NB4 (cell line): ENCODE measurements at places on chromosomes 2 and 18.

DNA sequence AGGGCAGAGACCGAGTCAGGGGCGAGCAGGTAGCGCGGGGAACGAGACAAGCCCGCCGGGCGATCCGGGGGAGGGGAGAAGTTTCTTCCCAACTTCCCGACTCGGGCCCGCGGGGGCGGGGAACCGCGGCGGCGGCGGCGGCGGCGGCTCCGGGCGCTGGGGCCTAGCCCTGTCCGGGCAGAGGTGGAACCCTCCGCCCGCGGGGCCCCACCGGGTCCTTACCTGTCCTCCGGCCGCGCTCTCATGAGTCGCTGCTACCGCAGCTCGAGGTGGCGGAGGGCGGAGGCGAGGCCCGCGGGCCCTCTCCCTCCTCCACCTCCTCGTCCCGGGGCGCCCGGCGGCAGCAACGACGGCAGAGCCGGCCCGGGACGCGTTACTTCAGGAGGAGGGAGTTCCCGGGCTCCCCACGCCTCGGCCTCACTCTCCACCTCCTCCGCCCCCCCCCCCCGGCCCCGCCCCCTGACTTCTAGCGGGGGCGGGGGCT is at the start of gene YES1:
YES1 (minus strand) TSS at position 351 of the 484 bp plus-strand sequence. CDS start 55,415 bp downstream, outside the sequence.
- no peak for DNase-seq

DNA sequence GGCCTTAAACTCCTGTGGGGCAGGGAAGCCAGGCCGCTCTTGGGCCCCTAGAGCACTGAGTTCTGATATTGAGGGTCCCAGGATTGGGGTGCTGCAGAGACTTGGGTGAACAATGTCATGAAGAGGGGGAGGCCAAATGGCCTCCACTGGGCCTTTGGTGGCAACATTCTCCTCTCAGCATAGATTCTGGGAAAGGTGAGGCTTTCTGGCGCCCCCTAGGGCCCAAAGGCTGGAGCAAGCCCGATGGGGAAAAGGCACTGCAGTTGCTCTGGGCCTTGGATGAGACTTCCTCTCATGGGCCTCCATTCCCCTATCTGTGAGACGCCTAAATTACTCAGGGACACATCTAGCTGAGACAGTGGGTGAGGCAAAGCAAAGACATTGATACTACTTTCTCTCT is 84.8 kb downstream of the ACAA2 start:
- DNase-seq: peak; percentile 57

- DNase-seq: no peak
These were observed 307.5 kb upstream of the REG3G start for GRCh38 chr2:78718024-78718423.

GRCh38 chr2:29106256-29106655 is 9.0 kb upstream of the CLIP4 start:
- no peak for DNase-seq

- DNase-seq: no peak
These were observed 5.6 kb downstream of the PDCD1 start for GRCh38 chr2:241852981-241853631.

DNA sequence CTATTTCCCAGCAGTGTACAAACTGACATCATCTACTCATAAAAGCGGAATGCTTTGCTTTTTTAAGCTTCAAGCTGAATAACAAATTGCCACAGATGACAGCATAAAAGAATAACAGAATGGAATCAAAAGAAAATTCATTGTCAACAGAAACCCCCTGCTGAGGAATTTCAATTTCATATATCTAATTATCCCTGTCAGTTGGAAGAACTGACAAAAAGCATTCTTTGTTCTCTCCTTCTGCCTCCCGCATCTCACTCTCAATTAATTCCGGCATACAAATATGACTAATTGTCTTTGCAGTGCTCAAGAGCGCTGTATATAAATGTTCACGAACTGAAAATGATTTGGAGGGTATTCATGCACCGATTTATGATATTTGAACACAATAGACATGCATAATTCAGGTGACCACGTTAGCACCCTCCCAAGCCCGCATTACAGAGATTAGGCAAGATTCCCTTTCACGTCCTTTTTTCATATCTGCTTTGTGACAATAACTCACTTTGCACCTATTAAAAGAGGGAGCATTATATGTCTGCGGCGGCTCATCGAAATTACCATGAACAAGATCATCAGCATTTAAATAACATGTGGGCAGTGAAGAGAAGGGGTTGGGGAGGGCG is 277.7 kb upstream of the SALL3 start:
- no peak for DNase-seq

DNA sequence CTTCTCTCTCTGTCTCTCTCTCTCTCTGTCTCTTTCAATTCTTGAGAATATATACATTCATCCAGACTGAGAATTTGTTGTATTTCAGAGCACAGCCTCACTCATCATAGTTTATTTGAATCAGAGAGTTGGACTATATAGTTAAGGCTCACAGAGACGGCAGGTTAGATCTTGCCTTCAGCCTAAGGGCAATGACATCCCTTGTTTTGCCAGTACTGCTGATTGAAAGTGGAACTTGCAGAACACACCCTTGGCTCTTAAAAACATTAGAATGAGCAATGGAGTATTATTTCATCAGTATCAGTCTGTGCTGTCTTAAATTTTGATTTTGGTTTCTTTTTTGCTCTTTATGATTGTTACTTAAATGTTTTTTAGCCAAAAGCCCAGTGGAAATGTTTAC is 62.0 kb upstream of the DSG1 start:
- no peak for DNase-seq

- DNase-seq: no peak
These were observed 88.9 kb upstream of the RGPD4 start for GRCh38 chr2:107737756-107738155.

- peak; percentile 12 for DNase-seq
These were observed 69.1 kb downstream of the TACR1 start for GRCh38 chr2:75130171-75130570.

- DNase-seq: peak; percentile 58
These were observed 14.9 kb upstream of the CNNM3 start for GRCh38 chr2:96801005-96801785.

GRCh38 chr18:41630232-41630886 is 324.7 kb upstream of the PIK3C3 start:
- no peak for DNase-seq

- no peak for DNase-seq
These were observed 115.1 kb downstream of the CDH20 start for GRCh38 chr18:61448316-61448715.

- DNase-seq: no peak
These were observed 54.1 kb upstream of the NCK2 start for GRCh38 chr2:105690566-105690965.

DNA sequence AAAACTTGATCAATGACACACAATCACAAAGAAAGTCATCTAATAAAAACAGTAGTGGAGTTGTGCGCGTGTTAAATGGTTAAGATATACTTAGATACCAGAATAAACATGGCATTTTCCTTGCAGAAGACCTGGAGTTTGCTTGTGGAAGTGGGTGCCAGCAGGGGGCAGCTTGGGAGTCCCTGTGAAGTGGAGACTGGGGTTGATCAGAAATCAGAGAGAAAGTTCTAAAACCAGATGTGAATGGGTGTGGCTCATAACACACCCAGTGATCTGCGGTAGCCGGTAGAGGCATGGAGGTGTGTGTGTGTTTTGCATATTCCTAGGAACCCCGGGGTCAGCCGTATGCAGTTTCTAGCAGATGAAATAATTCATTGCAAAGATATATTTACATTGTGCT is 300.1 kb upstream of the TRIB2 start:
- peak; percentile 68 for DNase-seq

- no peak for DNase-seq
These were observed 72.8 kb upstream of the TMEFF2 start for GRCh38 chr2:192267484-192267883.

DNA sequence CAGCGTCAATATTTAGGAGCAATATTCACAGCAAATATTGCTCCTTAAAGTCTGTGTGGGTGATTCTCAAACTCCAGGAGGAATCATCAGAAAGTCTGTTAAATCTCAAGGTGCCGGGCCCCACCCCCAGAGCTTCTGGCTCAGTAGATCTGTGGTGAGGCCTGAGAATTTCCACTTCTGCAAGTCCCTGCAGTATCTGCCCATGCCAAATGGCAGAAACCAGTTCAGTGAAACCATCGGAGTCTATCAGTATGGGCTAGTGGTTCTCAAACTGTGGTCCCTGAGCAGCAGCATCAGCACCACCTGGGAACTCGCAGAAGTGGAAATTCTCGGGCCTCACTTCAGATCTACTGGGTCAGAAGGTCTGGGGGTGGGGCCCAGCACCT is 202.9 kb downstream of the SLC4A3 start:
- no peak for DNase-seq

- DNase-seq: no peak
These were observed 110.5 kb upstream of the ID2 start for GRCh38 chr2:8571301-8571791.

DNA sequence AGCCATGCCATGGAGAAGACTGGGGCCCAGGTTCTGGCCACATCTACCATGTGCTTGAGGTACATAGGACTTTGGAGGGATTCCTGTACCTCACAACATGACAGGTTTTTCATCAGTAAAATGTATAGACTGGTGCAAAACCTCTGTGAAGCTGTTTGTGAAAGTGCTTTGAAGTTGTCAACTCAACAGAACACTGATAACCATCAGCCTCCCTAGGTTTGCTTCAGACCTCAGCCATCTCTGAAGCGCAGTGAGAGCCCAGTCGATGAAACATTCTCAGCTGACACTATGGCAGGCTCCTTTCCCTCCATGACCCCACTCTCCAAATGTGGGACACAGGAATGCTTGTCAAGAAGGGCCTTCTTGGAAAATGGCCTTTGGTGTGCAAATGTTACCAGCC is 38.6 kb downstream of the STK25 start:
- DNase-seq: no peak

GRCh38 chr2:219293736-219294231 is 14.6 kb downstream of the DNAJB2 start:
- DNase-seq: no peak

DNA sequence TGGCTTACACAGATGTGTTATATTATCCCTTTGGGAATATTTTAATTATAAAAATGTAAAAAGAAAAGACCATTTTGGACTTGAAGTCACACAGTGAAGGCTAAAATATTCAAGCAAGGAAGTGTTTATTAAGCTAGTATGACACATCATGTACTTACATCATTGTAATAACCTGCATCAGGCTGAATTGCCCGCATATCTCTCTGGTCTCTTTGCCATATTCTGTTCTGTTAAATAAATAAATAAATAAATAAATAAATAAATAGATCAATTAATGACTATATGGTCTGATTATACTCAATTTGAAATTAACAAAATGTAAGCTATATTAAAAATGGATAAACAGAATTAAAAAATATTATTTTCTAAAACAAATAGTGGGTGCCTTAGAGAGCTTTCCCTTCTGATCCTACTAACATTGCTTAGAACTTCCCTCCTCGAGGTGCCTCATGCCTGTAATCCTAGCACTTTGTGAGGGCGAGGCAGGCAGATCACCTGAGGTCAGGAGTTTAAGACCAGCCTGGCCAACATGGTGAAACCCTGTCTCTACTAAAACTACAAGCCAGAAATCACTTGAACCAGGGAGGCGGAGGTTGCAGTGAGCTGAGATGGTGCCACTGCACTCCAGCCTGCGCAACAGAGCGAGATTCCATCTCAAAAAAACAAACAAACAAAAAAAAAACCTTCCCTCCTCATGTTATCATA is 42.0 kb downstream of the WDR33 start:
- DNase-seq: no peak

- DNase-seq: peak; percentile 76
These were observed 46.1 kb upstream of the PLB1 start for GRCh38 chr2:28449488-28450395.

GRCh38 chr2:140308706-140309105 is 1528.5 kb upstream of the NXPH2 start:
- DNase-seq: no peak

GRCh38 chr2:96906729-96907114 is 36.8 kb upstream of the SEMA4C start:
- no peak for DNase-seq

GRCh38 chr2:200695191-200695590 is 109.4 kb downstream of the AOX1 start:
- DNase-seq: peak; percentile 93
